ENCODE measurements at places on chromosomes 12 and 14. TPM values are rescaled to one million over a fixed set of nuclear protein-coding genes. Genes with fewer than 3 reads are reported as not detected.

Gene MMP17
- 0.87 TPM for total RNA-seq

Gene TAMALIN
- total RNA-seq: 18.7 TPM

Gene SLCO1B1
- total RNA-seq: not detected

Gene RNU4-1
- total RNA-seq: 1,180 TPM

Gene SERPINA12
- total RNA-seq: not detected
